ENCODE measurements at places on chromosomes 11 and 22.

- peak; percentile 55 for DNase-seq
Observed at GRCh38 chr11:75031771-75032549, 43.2 kb downstream of the NEU3 start.

DNA sequence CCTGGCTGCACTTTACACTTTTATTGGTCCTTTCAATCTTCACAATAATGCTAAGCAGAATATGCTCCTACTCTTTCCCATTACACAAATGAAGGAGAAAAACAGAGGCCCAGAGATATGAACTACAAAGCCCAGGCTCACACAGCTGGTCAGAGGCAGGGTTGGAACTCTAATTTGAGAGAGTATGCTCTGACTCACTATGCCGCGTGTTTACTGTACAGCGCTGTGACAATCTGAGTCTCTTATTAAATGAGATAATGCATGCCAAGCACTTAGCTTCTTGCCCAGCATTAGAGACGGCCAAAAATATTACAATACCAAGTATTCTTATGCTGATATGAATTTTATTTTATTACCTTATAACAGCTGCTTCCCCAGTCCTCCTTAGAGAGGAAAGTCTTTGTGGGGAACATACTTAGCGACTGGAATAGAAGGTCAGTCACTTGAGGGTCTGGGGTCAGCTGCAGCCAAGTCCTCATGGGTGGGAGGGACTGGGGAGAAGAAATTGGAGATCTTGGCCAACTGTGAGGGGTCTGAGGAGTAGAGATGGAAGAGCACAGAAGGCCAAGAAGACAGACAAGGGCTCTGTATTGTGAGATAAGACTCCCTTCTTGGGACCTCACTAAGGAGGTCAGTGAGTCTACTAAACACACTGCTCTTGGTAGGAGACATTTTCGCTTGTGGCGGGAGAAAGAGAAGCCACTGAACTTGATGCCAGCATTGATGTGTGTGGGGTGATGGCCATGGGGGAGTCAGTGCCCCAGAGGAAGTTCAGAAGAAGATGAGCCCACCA is 150.8 kb upstream of the TIMP3 start:
- DNase-seq: no peak

- no peak for DNase-seq
Observed at GRCh38 chr11:108524422-108524821, 26.2 kb upstream of the POGLUT3 start.

- DNase-seq: no peak
Observed at GRCh38 chr11:105838668-105839384, 183.2 kb downstream of the MSANTD4 start.

DNA sequence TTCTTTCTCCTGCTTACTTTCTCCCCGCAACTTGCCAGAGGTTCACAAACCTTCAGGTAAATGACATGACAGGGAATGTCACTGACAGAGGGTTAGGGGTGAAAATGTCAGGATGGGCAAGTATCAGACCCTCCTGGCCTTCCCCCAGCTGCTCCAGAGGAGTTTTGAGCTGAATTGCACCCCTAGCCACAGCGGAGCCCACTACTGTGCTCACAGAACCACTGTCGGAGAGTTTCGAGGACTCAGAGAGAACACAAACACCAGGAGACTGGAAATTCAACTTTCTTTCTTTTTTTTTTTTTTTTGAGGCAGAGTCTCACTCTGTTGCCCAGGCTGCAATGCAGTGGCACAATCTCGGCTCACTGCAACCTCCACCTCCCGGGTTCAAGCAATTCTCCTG is 21.5 kb upstream of the P2RY2 start:
- no peak for DNase-seq

DNA sequence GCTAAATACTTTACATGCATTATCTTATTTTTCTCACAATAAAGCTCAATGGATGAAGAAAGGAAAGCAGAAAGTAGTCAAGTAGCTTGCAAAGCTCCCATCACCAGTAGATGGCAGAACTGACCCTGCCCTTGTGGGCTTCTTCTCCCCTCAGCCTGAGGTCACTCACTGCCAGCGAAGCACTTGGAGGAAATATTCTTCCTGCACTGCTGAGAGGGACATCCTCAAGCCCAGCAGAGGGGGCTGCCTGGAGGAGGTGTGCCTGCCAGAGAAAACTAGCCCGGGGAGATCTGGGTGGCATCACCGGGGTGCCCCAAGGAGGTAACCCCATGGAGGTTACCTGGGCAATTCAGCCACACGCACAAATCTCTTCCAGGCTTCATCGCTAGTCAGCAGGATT is 6.6 kb downstream of the APOL4 start:
- DNase-seq: peak; percentile 22

GRCh38 chr11:20161230-20161918 is 1.1 kb upstream of the DBX1 start:
- no peak for DNase-seq
